ENCODE measurements at places on chromosomes 5 and 9.

GRCh38 chr5:135031813-135032694 is 2.0 kb downstream of the PITX1 start:
- no peak for DNase-seq

GRCh38 chr5:113181853-113182490 is 205.4 kb downstream of the DCP2 start:
- peak; percentile 5 for DNase-seq

DNA sequence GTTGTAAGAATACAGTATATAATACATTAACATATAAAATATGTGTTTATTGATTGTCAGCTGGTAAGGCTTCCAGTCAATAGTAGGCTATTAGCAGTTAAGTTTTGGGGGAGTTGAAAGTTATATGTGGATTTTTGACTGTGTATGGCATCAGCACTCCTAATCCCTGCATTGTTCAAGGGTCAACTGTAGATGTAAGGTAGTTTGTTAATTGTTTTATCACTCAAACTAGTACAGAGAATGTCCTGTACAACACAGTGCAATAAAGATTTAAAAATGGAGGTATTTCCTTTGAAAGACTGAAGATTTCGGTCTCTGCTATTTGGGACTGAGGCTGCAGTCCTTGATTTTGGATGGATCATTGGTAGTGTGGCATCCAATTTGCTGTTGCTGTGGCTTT is 484.4 kb downstream of the KDM4C start:
- DNase-seq = no peak

DNA sequence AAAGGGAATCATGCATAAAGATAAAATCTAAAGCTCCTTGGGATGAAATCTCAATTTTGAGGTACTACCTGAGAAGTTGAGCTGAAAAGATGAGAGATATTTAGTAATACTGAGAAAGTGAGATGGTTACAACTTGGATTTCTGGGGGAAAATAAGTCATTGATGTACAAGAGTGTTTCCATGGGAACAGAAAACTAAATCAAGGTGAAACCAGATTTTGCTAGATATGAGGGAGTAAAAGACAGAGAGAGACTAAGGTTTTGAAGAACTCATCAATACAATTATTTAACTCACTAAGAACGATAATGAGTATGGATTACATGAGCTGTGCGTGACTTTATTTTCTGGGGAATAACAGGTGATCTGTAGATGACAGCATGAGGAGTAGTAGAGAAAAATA is 10.2 kb upstream of the ST8SIA4 start:
- no peak for DNase-seq

DNA sequence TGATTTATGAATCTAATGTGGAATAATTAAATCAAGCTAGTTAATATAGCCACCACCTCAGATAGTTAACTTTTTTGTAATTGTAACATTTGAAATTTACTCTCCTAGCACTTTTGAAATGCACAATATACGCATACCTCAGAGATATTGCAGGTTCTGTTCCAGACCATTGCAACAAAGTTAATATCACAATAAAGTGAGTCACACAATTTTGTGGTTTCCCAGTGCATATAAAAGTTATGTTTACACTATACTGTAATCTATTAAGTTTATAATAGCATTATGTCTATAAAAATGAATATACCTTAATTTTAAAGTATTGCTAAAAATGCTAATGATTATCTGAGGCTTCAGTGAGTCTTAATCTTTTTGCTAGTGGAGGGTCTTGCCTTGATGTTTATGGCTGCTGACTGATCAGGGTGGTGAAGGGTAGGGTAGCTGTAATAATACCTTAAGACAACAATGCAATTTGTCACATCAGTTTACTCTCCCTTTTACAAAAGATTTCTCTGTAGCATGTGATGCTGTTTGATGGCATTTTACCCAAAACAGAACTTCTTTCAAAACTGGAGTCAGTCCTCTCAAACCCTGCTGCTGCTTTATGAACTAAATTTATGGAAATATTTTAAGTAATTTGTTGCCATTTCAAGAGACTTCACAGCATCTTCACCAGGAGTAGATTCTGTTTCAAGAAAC is 235.1 kb upstream of the ADAMTSL1 start:
- no peak for DNase-seq

DNA sequence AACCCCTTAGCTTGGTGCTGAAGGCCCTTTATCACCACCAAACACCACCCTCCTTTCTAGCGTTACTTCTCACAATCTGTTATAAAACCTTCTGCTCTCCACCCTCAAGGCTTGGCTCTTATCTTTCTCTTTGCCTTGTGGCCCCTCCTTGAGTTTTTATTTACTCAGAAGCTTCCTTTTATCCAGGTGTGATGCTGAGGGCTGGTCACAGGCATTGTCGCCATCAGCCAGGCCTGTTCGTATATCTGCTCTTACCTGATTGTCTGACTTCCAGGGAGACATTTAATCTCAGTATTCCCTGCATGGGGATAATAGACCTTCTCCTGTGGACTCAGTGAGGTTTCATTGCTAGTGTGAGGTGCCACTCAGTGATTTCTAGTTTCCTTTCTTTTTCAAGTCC is 34.2 kb downstream of the MEGF10 start:
- DNase-seq = no peak

DNA sequence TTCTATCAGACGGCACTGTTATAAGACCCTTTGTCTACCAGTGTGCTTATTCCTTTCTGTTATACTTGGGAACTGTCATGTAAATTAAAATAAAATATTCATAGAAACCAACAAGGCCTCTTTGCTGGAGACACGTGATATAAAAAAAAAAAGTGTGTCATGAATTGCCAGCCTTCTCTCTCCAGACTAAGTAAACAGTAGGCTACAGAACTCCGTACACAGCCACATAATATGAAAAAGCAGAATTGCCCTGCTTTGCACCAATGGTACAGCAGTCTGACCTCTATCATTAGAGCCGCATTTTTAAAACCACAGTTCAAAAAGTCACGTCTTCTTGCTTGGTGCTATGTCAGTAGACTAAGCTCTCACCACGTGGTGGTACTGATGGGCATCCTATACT is 231.3 kb downstream of the SEMA5A start:
- no peak for DNase-seq

DNA sequence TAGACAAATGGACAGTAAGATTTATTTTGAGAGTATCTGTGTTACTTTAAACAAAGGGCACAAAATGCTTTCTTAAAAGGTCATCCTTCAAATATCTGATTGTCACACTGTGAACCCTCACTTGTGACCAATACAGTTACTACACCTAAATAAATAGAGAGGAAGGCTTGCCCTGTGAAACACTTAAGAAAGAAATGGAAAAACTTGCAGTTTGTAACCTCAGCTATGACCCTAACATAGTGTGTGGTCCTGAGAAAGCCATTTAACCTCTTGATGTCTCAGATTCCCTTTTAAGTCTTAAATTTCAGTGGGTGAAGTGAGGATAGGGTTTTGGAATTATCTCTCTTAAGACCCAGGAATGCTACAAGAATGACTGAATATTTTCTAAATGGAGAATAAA is 126.7 kb upstream of the SLC27A6 start:
- DNase-seq = no peak

GRCh38 chr5:173340984-173341383 is 12.8 kb upstream of the STC2 start:
- no peak for DNase-seq

DNA sequence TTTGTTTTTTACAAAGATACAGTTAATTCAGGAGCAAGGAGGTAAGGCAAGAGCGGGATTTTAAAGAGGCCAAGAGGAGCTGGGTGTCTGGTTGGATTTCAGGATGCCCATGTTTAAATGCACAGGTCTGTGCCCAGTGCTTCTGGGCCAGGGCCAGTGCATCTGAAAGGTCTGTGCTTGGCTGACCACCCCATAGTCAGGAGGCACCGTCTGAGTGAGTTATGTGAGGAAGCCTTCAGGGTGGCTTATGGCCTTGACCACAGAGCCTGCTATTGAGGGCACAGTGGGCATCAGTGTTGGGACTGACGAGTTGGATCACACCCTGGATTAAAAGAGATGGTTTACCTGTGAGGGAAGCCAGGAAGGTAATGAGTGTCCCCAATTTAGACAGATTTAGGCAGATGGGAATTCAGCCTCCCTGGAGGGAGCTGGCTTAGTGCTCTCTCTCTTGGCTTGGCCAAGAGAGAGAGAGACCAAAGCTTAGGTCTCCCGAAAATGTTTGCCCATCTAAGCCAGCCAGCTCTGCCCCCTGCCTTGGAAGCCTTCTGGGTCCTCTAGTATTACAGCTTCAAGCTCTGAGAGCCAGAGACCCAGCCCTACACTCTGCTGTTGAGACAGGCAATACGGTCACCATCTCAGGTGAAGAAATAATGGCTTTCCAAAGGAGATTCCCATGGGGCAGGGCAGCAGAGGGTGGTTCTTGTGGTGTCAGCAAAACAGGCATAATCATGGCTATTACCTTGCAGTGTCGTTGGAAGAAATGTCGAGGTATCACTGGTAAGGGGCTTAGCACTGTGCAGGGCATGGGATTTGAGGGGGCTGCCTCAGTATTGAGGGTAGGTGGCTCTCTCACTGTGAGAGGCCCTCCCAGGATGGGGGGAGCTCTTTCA is 68.6 kb downstream of the RGS3 start:
- no peak for DNase-seq

DNA sequence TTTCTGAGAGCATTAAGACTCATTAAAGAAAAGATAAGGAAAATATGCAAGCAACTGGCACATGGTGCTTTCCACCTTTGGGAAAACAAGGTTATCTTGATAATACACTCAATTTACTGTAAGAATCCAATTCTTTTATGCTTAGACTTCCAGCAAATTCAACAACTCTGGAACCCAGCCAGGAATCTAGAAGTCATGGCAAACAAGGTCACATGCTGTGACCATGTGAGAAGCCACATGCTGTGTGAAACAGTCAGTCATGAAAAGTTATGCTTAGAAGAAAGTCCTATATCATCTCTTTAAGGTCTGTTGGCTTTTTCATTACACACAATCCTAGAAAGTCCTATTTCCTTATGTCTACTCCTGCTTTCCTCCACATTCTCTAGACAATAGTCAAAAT is 581.8 kb upstream of the C9orf72 start:
- no peak for DNase-seq

GRCh38 chr9:127905788-127906191 is 6.4 kb upstream of the ST6GALNAC6 start:
- DNase-seq = peak; percentile 70

GRCh38 chr9:71663216-71663615 is 105.1 kb downstream of the CEMIP2 start:
- DNase-seq = no peak

DNA sequence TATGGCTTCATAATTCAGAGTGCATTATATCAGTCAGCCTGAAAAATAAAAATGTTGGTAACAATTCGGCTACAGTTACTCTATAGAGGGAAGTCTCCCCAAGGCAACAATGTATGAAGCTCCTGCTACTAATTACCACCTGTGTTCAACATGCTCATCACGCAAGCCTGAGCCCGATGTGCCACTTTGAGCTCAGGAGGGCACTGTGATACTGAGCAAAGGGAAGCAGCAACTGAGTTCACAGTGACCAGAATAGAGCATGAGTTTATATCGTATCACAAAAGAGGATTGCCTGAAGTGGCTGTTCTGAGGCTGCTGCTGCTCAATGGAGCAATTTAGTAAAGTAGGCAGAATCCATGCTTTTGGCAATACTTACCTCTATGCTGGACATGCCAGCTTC is 202.0 kb upstream of the HAPLN1 start:
- no peak for DNase-seq

- no peak for DNase-seq
Measured at GRCh38 chr5:138755084-138755748, 2.0 kb downstream of the CTNNA1 start.

DNA sequence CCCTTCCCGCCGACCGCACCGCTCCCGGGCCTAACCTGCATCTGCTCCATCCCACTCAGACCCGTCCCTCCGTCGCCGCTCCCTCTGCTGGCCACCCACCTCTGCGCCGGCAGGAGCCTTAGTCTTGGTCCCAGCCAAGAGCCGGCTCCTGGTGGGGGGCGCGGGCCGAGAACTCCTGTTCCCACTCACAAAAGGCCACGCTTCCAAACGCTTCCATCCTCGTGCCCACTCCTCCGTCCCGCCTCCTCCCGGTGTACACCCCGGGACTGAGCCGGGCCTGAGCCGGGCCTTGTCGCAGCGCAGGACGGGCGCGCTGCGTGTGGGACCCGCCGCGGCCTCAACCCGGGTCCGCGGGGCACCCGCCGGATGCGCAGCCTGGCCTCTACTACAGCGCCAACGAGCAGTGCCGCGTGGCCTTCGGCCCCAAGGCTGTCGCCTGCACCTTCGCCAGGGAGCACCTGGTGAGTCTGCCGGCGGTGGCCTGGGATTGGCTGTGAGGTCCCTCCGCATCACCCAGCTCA is 7.5 kb downstream of the ADAMTS13 start:
- DNase-seq = peak; percentile 37

DNA sequence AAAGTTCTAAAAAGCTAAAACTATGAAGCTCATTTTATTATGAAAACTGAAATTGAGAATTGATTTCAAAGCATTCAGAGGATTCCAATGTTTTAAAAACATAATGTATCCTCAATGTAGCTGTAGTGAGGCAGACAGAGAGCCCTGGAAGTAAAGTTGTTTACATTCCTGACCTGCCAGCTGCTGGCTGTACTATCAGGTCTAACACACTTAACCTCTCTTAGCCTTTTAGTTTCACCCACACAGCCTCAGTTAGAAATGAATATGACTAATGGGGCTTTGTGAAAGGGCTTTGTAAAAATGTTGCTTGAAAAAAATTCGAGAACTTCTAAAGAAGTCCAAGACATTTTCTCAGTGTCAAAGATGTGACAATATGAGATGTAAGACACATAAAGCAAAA is 122.6 kb downstream of the FBXL17 start:
- DNase-seq = no peak

DNA sequence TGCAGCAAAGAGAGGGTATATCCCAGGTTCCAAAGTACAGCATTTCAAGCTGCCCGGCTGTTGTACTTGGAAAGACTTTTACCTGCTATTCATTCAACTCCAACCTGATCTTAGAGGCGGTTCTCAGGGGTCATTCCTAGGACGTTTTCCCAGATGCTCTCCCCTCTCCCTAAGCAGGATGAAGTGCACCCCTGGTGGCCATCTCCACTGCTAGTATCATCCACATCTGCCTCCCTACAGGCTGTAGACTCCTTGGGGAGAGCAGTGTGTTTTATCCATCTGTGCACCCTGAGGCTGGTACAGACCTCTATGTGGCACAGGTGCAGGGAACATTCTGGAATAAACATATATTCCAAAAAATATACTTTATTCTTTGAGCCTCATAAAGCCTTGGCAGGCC is 56.8 kb downstream of the PTPN3 start:
- DNase-seq = no peak

DNA sequence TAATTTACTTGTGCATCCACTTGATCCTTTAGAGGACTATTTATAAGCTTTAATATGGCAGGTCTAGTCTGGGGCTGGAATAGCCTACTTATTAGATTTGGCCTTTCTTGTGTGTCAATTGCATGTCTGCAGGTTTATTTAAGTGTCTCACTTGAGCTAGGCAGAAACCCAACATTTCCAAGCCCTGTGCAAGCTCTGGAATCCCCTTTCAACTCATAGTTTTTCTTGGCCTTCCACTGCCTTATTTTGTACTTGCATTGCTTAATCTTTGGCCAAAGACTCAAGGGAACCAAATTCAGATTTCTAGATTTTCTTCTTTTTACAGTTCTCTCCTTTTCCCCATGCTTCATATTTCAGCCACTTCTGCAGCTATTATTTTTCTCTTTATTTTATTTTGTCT is 102.4 kb upstream of the RFX3 start:
- DNase-seq = no peak

All from natural killer cell (primary cell).